Epithelial cell of alveolus of lung (primary cell): ENCODE measurements at places on chromosomes 13 and 19. TPM values are rescaled to one million over a fixed set of nuclear protein-coding genes. Genes with fewer than 3 reads are reported as not detected.

VAV1 gene
- total RNA-seq, result 1.0 TPM in 1 of 2 replicates, not detected in the other

OLFM4 gene
- total RNA-seq, result not detected in 2 replicates

DAND5 gene
- not detected in 2 replicates for total RNA-seq

RFX2 gene
- 2.5 and 3.5 TPM in 2 replicates for total RNA-seq

C19orf18 gene
- total RNA-seq, result not detected in 2 replicates

ZNF98 gene
- total RNA-seq, result not detected in 2 replicates

DHDH gene
- 0.16 TPM in 1 of 2 replicates, not detected in the other for total RNA-seq

SLC1A6 gene
- not detected in 2 replicates for total RNA-seq

GNG8 gene
- not detected in 2 replicates for total RNA-seq

RUBCNL gene
- not detected in 2 replicates for total RNA-seq

PSG4 gene
- 1.6 TPM in 1 of 2 replicates, not detected in the other for total RNA-seq

BICRA gene
- total RNA-seq, result 3.4 and 10.7 TPM in 2 replicates

ENOX1 gene
- 2.2 and 2.8 TPM in 2 replicates for total RNA-seq

CCL25 gene
- total RNA-seq, result not detected in 2 replicates

APC2 gene
- total RNA-seq, result under 0.01 and 0.16 TPM in 2 replicates

PSG6 gene
- not detected in 2 replicates for total RNA-seq

ZNF625 gene
- total RNA-seq, result 3.6 and 10.7 TPM in 2 replicates

POLD1 gene
- 25.5 and 33.4 TPM in 2 replicates for total RNA-seq

DIS3 gene
- 28.8 and 32.8 TPM in 2 replicates for total RNA-seq

MRPL4 gene
- 93.2 and 98.0 TPM in 2 replicates for total RNA-seq

PRODH2 gene
- total RNA-seq, result not detected in 2 replicates

ACP7 gene
- 0.26 TPM in 1 of 2 replicates, not detected in the other for total RNA-seq

TTYH1 gene
- not detected in 2 replicates for total RNA-seq

CEACAM8 gene
- total RNA-seq, result not detected in 2 replicates

SUPT5H gene
- total RNA-seq, result 63.7 and 89.2 TPM in 2 replicates

ADAMTSL5 gene
- total RNA-seq, result 5.0 and 15.2 TPM in 2 replicates

CYP4F11 gene
- total RNA-seq, result not detected in 2 replicates

MEIOSIN gene
- total RNA-seq, result 0.13 TPM in 1 of 2 replicates, not detected in the other

NCAN gene
- total RNA-seq, result 0.08 TPM in 1 of 2 replicates, not detected in the other

LILRB5 gene
- total RNA-seq, result not detected in 2 replicates

NLRP8 gene
- total RNA-seq, result not detected in 2 replicates

CERS1 gene
- 1.0 and 1.2 TPM in 2 replicates for total RNA-seq

TEX26 gene
- total RNA-seq, result 0.56 TPM in 1 of 2 replicates, not detected in the other

ZNF682 gene
- 1.3 and 5.0 TPM in 2 replicates for total RNA-seq

KLK14 gene
- total RNA-seq, result not detected in 2 replicates

CLEC11A gene
- total RNA-seq, result 124 and 227 TPM in 2 replicates

IZUMO2 gene
- total RNA-seq, result 0.65 TPM in 1 of 2 replicates, not detected in the other

TNFSF11 gene
- 6.8 and 32.7 TPM in 2 replicates for total RNA-seq

ZSCAN4 gene
- not detected in 2 replicates for total RNA-seq

SLC25A41 gene
- total RNA-seq, result not detected in 2 replicates
